NCI-H345 (cell line): ENCODE measurements at places on chromosomes 1 and 21.

DNA sequence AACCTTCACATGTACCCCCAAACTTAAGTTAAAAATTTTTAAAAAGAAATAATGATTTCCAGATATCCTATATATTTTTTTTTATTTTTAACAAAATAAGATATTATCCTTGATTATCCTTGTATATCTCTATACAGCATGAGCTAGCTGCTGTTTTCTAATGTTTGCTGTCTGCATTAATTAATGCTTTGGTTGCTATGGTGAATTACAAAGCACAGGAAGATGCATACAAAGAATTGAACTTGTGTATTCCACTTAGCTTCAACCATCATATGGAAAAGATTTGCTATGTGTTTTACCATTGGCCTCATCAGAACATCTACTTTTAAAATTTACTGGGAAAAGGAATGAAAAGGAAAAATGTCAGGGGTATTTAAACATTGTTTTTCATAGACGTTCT is 35.4 kb downstream of the VPS45 start:
- no peak for DNase-seq

GRCh38 chr21:26096494-26097371 is 73.8 kb downstream of the APP start:
- no peak for DNase-seq

- DNase-seq, result no peak
Measured at GRCh38 chr21:27840262-27840661, 873.4 kb upstream of the ADAMTS5 start.

DNA sequence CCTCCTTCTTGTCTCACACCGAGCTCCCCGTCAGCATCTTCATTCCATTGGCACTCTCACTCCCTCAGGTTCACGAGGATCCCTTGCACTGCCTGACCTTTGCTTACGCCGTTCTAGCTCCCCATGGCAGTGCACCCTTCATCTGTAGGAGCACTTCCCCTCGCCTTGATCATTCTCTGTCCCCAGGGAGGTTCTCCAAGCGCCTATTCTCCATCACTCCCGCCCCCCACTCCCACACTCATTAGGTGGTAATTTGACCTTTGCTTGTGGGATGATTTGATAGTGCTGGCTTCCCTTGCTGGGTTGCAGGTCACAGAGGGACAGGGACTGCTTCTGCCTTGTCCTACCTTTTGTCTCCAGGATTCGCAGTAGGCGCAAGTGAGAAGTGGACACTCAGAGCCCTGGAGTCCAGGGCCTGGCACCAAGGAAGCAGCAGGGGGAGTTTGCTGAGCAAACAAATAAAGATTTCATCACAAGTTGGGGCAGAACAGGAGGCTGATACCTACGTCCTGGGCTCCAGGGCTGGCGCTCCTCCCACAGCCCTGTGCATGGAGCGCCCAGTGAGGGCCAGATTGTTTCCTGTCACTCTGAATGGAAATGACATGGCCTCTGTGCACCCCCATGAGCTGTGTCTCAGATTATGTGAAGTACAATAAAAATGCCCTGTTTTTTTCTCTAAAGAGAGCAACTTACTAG is 82.0 kb upstream of the RUNX3 start:
- no peak for DNase-seq

DNA sequence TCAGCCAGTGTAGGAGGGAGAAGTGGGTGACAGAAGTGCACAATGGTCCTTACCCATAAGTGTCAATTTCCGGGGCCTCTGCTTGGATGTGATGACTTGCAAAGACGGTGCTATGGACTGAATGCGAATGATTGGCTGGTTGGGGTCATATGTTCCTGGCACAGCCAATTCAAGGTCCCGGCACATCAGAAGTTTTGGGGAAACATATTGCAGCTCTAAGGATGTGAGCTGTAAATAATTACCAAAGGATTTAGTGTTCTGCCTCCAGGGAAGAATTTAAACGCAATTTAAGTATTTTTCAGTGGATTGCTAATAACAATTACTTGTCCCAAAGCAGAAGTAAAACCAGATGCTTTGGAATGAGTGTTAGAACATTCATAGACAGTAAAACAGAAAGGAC is 26.9 kb upstream of the EXOSC10 start:
- no peak for DNase-seq

GRCh38 chr1:219753914-219754313 is 141.0 kb upstream of the ZC3H11B start:
- no peak for DNase-seq

- DNase-seq, result no peak
Measured at GRCh38 chr1:51924455-51924854, 45.9 kb upstream of the NRDC start.

- DNase-seq, result no peak
Measured at GRCh38 chr1:76267631-76268030, 193.1 kb downstream of the ST6GALNAC3 start.

GRCh38 chr21:45403133-45403824 is 1.7 kb upstream of the COL18A1 start:
- DNase-seq, result no peak

GRCh38 chr1:157773493-157774350 is 3.2 kb downstream of the FCRL2 start:
- DNase-seq, result no peak

GRCh38 chr1:94614996-94615395 is 73.4 kb upstream of the F3 start:
- DNase-seq, result no peak

GRCh38 chr1:90831910-90832309 is 114.8 kb upstream of the BARHL2 start:
- DNase-seq, result no peak

DNA sequence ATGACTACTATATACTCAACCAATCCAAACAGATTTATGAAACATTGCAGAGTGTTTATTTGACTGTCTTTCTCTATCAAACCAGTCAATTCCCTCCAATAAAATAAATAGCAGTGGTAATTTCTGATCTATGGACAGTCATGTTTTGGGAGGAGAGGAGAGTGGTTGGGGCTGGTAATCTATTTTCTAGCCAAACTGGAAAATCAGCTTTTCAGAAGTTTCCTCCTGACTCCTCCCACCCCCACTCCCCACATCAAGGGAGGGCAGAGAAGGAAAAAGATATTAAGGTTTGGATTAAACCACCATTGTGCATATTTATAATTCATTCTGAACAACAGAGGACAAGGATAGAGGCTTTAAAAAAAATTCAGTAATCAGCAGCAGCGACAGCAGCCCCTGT is 69.4 kb upstream of the SOX13 start:
- DNase-seq, result no peak

DNA sequence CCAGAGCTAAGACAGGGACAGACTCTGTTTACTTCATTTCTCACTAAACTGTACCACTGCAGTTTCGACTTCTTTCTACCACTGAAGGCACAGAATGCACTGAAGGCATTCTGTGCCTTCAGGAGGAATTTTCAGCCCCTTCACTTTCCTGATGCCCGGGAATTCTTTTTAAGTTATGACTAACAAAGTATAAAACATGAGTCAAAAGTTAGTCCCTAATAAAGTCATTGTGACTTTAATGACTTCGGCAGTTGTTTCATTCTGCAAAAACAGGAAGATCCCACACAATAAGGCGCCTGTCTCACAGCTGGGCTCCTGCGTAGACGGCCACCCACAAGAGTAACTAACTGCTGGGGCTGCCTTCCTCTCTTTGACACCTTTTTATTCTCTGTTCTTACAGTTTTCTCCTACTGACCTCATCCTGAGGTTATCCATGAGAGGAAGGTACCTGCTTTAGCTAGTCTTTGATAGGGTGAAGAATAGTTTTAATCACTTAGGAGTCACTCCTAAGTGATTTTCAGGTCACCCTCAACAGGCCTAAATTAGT is 183.9 kb upstream of the SGIP1 start:
- no peak for DNase-seq

- no peak for DNase-seq
Measured at GRCh38 chr1:22876359-22877111, 96.1 kb downstream of the LACTBL1 start.

DNA sequence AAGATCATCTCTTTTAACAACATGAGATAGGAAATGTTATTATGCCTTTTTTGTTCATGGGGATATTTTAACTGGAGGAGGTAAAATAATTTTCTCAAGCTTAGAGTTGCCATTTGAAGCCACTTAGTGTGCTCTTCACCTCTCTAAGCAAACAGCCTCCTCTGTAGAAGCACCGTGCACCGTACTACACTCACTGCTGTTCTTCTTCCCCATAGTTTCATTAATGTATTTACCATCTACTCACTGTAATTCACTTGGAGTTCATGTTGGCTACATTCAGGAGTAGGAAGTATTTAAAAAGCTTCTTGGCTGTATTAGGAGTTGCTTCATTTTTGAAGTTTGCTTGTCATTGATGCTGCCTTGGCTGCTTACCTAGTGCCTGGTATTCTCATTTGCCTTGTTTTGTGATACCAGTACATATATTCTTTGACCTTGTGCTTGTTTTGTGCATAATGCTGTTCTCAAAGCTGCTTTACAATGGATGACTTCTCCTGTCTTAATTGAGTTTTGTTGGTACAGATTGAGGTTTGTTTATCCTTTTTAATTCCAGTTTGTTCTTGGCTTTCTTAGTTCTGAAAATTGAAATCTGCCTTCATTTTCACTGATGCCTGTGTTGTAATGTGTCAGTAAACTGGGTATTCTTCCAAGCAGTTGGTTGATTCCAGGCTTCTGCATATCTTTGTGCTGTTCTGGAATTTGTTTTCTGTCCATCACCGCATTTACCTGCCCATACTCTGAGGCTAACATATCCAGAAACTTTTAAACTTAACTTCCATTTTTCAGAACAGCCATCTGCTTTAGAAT is 240.4 kb downstream of the HMCN1 start:
- no peak for DNase-seq

DNA sequence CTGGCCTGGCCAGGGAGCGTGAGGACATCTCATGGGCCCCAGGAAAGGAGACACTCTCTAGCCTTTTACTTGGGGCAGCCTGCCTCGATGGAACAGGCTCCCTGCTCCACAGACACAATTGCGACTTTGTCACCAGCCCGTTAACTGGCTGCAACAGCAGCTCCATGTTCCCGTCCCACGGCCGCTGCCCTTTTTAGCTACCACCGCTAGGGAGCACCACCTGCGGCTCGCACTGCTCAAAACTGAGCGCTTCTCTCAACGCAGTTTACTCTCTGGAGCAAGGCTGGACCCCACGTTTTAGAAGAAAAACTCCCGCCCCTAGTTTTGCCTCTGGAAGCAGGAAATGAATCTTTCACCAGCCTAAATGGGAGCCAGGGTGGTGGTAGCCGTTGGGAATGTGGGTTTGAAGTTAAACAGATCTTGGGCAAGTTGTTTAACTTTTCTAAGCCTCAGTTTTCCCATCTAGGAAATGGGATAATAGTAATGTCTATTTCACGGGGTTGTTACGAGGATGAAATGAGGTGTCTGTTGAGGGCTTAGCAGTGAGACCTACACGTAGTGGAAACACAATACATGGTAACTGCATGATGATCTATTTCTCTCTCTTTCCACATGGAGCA is 3.5 kb upstream of the LRRC38 start:
- no peak for DNase-seq

GRCh38 chr1:5901841-5902240 is 90.4 kb downstream of the NPHP4 start:
- no peak for DNase-seq

- no peak for DNase-seq
Measured at GRCh38 chr1:115678141-115678540, 36.4 kb downstream of the VANGL1 start.

GRCh38 chr21:45577801-45578175 is 35.5 kb upstream of the SLC19A1 start:
- no peak for DNase-seq

DNA sequence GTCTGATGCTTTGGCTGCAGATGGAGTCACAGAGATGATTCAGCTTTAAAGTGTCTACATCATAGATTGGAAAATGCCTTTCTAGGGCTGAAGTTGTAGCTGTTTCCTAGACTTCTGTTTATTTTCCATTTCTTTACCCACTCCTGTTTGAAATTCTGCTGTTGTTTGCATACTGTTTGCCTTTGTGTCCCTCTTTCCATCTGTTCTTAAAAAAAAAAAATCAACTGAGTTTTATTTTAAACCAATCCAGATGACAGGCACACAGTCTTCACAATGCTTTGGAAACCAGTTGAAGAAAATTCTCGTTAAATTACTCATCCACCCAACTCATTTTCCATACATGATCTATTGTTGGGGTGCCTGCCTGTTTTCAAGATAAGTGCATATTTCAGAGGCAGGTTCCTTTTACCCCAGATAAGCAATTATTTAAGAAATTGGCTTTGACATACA is 245.9 kb downstream of the DISC1 start:
- DNase-seq, result no peak

DNA sequence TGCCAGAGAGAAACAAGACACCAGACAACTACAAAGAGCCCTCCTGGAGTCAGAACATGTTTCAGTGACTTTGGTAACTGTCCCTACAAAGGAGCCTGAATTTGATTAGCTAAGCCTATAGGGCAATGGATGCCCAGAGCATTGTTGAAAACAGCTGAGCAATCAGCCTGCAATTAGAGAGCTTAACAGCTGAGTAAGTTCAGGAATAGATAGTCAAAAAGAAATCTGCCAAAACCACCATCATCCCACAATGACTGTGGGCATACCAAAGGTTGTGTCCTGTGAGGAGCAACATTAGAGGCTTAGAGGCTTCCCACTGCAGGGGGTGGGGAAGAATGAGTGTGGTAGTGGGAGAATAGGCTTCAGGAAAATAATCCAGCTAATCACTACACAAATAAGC is 32.1 kb downstream of the SH3BP5L start:
- peak; percentile 1 for DNase-seq

DNA sequence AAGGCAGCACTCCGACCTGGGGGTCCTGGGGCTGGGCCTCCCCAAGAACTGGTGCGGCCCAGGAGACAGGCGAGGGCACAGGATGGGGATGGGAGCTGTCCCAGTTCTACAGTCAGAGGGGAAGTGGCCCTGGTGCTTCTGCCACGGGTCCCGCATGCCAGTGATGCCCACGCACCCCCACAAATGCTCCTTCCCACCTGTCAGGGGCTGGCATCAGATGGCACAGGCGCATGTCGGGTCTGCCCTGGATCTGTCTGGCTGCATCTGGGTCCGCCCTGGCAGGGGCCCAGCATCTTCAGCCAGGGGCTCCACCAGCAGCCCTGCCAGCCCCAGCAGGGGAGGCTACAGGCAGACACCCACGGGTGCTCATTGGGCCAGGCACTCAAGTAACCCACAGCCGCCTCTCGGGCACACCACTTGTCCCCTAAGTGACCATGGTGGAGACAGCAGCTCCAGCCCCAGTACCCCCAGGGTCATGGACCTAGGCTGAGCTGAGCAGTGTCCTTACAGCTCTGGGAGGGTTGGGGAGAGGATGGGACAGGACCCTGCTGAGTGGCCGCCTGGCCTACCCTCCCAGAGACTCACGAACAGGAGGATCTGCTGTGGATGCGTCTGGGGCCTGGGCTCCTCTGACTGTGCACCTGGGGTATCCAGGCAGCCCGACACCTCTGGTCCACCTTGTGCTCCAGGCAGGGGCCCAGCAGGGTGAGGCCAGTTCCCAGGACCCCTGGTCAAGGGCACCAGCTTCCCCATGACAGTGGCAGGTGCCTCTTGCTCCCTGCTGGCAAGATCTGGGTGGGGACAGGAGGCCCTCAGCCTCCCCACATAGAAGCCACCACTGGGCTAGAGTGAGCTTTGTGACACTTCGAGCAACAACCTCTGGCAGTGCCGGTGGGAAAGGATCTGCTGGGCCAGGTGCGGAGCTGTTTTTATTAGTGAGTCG is 5.4 kb downstream of the SMIM1 start:
- DNase-seq, result no peak

GRCh38 chr1:6336776-6337622 is 56.6 kb downstream of the ACOT7 start:
- DNase-seq, result no peak

GRCh38 chr1:209335178-209335577 is 248.3 kb upstream of the CAMK1G start:
- DNase-seq, result peak; percentile 20

GRCh38 chr21:31162079-31162699 is 123.9 kb upstream of the KRTAP19-8 start:
- no peak for DNase-seq
